ENCODE measurements at places on chromosomes 3 and 15.

DNA sequence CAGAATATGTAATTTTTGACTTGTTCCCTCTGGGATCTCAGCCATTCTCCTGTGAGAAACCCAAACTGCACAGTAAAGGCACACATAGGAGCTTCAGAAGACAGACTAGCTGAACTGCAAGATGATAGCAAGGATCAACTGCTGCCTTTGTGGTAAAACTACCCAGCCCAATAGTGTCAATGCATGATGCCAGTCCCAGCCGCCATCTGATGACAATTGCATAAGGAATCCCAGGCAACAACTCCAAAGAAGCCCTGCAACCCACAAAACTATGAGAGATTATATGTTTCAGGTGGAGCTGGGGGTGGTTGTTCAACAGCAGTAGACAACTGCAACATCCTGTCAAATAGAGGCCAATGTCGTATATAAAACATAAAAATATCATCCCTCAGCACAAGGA lies 192.4 kb upstream of the ARPP21 start:
- H3K4me3 ChIP-seq: no peak overlapping the region
- H3K27me3 ChIP-seq: no peaks in the 10 kb centered on the region

DNA sequence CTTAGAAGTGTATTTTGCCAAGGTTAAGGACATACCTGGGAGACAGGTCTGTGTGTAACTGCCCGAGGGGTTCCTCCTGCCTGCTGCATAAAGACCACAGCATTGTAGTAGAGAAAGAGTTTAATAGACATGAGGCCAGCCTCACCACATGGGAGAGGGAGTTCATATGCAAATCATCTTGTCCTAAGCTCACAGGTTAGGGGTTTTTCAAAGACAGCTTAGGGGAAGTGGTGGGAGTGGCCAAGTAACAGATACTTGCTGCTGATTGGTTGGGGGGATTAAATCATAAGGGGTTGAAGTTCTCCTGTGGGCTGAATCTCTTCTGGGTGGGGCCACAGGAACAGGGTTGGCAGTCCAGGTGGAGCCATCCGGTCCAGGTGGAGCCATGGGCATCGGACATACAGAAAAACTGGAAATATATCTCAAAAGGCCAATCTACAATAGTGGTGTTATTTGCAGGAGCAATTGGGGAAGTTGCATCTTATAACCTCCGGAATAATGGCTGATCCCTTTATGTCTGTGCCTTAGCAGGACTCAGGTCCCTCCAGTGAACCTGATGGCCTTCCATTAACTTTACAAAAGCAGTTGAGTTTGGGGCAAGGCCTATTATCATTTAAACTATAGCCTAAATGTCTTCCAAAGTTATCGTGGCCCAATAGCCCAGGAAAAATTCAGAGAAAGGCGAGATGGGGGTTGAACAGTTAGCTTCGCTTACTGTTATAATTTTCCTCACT lies 86.0 kb upstream of the MFGE8 start:
- H3K27ac ChIP-seq: no peak overlapping the region
- no peaks in the 10 kb centered on the region for H3K36me3 ChIP-seq
- H3K4me1 ChIP-seq: no peaks in the 10 kb centered on the region
- no peak for DNase-seq

- H3K36me3 ChIP-seq: peaks cover 5% of the 10 kb centered on the region
- peak overlapping the region; percentile 98 for H3K27ac ChIP-seq
- no peak for DNase-seq
- peak overlapping the region; percentile 86 for H3K4me3 ChIP-seq
Measured at GRCh38 chr3:129181819-129182218, 1.9 kb downstream of the CNBP start.

DNA sequence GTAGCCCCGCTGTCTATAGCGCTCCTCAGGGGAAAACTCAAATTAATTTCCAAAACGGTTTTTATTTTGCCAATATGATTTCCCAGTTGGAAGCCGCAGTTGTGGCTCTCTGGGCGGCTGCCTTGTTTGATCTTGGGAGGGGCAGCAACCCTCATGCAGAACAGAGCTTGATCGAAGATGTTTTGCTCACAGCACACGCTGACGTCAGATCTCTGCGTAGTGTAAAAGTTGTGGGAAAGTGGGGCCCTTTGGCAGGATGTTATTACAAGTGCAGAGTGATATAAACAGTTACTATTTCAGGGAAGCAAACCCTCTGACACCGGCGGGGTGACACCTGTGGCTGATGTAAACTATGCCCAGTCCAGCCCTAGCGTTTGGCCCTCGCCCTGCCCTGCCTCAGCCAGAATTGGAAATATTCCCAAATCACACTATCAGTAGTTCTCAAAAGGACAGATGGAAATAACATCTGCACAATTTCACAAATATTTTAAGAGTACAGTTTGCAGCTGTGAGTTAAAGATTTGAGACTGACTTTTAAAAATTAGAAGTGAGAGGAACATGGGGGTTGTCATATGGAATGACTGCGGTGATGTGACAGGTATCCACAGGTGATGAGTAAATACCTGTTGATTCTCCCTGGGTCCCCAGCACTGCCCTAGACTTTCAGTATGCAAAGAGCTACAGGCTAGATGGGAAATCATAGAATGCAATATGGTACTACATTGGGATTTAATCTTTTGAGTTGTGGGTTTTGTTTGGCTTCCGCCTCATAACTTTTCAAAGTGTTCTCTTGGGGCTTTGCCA lies 1.7 kb downstream of the SYNM start:
- no peak overlapping the region for H3K27ac ChIP-seq
- H3K4me3 ChIP-seq: peak overlapping the region; percentile 15
- H3K27me3 ChIP-seq: peaks cover 60% of the 10 kb centered on the region
- H3K4me1 ChIP-seq: no peaks in the 10 kb centered on the region
- no peaks in the 10 kb centered on the region for H3K36me3 ChIP-seq
- DNase-seq: peak; percentile 49

- DNase-seq: no peak
- H3K27ac ChIP-seq: no peak overlapping the region
- H3K36me3 ChIP-seq: no peaks in the 10 kb centered on the region
- no peaks in the 10 kb centered on the region for H3K27me3 ChIP-seq
- no peak overlapping the region for H3K4me3 ChIP-seq
- peaks cover 9% of the 10 kb centered on the region for H3K4me1 ChIP-seq
Measured at GRCh38 chr15:77574521-77575202, 58.0 kb downstream of the LINGO1 start.

DNA sequence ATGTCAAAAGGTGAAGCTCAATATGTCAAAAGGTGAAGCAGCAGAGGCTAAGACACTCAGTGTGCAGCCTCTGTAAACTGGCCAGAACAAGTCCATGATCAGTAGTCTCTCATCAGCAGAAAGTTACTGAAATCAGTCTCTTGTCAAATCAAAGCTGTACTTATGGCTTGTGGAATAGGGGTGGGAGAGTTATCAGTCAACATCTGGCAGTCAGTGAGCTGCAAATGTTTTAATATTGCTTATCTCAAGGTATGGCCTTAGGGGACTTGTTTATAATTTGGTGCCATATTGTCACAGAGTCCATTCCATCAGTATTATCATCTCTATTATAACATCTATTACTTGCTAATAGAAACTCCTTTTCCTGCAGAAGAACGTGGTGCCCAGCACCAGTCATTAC lies 14.9 kb upstream of the WDR49 start:
- no peak for DNase-seq
- H3K4me1 ChIP-seq: no peaks in the 10 kb centered on the region
- peaks cover 3% of the 10 kb centered on the region for H3K36me3 ChIP-seq
- H3K4me3 ChIP-seq: no peak overlapping the region
- H3K27me3 ChIP-seq: no peaks in the 10 kb centered on the region

DNA sequence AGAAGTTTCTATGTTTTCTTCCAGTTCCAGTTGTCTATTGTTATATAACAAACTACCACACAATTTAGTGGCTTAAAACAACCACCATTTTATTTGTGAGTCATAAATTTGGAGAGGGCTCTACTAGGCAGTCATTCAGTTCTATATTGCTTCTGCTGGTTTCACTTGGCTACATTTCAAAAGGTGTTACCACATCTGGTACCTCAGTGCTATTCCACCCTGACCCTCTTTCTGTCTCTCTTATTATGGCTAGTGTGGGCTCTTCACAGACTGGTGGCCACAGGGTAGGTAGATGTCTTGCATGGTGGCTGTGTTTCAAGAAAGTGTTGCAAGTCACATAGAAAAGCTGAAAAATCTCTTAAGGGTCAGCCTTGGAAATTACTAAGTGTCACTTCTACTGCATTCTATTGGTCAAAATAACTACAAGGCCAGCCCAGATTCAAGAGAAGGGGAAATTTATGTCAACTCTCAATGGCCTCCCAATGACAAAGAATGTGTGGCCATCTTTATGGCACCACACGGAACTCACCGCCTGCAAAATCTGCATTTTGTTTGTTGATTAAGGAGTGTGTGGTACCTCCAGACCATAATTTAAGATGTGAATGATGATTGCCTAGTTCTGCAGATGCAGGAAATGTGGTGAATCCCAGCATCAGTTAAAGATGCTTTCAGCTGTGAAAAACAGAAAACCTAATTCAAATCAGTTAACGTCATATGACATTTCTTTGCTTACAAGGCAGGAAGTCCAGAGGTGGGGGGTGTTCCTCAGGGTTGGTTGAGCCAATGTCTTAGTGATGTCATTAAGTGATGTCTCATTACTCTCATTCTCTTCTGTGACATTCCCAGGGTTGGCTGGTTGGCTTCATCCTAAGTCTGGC lies 105.8 kb upstream of the RASGRP1 start:
- no peaks in the 10 kb centered on the region for H3K36me3 ChIP-seq
- H3K4me1 ChIP-seq: peaks cover 36% of the 10 kb centered on the region
- no peak overlapping the region for H3K27ac ChIP-seq
- DNase-seq: peak; percentile 69
- no peaks in the 10 kb centered on the region for H3K27me3 ChIP-seq
- H3K4me3 ChIP-seq: no peak overlapping the region

GRCh38 chr3:160577093-160577492 lies 11.7 kb upstream of the KPNA4 start:
- H3K36me3 ChIP-seq: peaks cover 2% of the 10 kb centered on the region
- H3K4me1 ChIP-seq: no peaks in the 10 kb centered on the region
- no peaks in the 10 kb centered on the region for H3K27me3 ChIP-seq
- DNase-seq: no peak
- H3K27ac ChIP-seq: no peak overlapping the region
- H3K4me3 ChIP-seq: no peak overlapping the region

- no peak overlapping the region for H3K27ac ChIP-seq
- H3K4me3 ChIP-seq: no peak overlapping the region
- no peak for DNase-seq
- peaks cover 26% of the 10 kb centered on the region for H3K36me3 ChIP-seq
- H3K27me3 ChIP-seq: no peaks in the 10 kb centered on the region
- no peaks in the 10 kb centered on the region for H3K4me1 ChIP-seq
Measured at GRCh38 chr3:81531263-81531662, 230.2 kb downstream of the GBE1 start.

- H3K4me3 ChIP-seq: no peak overlapping the region
- H3K4me1 ChIP-seq: no peaks in the 10 kb centered on the region
- H3K36me3 ChIP-seq: no peaks in the 10 kb centered on the region
- DNase-seq: no peak
- H3K27me3 ChIP-seq: no peaks in the 10 kb centered on the region
Measured at GRCh38 chr15:62798536-62798935, 244.0 kb upstream of the TPM1 start.

DNA sequence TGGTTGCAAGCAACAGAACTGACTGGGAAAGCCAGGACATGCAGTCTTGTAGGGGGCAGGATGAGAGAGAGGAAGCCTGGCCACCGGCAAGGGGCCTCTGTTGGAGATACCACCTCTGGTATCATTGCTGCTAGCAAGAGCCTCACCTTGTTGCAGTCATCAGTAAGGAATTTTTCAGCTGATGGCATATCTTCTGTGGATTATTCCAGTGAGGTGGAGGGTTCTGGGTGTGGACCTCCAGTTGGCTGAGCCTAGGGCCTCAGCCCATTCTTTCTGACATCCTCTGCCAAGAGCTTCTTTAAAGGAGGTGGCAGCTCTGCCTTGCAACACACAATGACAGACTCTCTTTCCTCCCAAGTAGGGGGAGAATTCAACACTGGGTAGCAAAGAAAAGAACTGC lies 128.9 kb downstream of the AQP9 start:
- no peaks in the 10 kb centered on the region for H3K27me3 ChIP-seq
- no peak overlapping the region for H3K27ac ChIP-seq
- no peak for DNase-seq
- H3K4me1 ChIP-seq: peaks cover 3% of the 10 kb centered on the region

DNA sequence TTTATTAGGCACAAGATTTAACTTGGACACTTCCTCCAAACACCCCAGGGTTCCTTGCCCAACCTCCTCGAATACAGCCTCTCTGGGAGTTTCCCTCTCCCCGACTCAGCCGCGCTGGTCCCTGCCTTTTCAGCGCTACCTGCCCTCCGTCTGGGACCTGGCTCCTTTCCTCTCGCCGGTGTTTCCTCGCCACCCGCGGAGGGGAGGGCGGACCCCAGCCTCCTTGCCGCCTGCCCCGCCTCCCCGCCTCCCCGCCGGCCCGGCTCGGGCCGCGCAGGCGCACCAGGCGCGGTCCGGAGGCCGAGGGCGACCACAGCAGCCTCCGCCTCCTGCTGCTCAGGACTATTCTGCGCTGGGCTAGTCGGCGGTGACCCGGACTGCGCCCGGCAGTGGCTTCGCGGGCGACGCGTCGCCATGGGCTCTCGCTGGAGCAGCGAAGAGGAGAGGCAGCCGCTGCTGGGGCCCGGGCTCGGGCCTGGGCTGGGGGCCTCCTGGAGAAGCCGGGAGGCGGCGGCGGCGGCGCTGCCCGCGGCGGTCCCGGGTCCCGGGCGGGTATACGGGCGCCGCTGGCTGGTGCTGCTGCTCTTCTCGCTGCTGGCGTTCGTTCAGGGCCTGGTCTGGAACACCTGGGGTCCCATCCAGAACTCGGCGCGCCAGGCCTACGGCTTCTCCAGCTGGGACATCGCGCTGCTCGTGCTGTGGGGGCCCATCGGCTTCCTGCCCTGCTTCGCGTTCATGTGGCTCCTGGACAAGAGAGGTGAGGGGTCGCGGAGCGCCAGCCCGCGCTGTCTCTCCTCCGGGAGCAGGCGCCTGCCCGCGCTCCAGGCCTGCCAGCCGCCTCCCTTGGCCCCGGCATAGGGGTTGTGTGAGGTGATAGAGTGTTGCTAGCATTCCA lies at the start of gene SLC49A4:
Gene SLC49A4, plus strand, starts transcription at position 291 of the 895 bp plus-strand sequence. Its CDS starts 124 bp downstream, at position 415.
- H3K27ac ChIP-seq: peak within 1 kb of the TSS; percentile 65
- peaks cover 31% of the 10 kb centered on the region for H3K4me1 ChIP-seq
- peak; percentile 65 for DNase-seq
- H3K36me3 ChIP-seq: peaks cover 2% of the 10 kb centered on the region
- H3K4me3 ChIP-seq: peak within 1 kb of the TSS; percentile 63

- no peaks in the 10 kb centered on the region for H3K4me1 ChIP-seq
- no peaks in the 10 kb centered on the region for H3K27me3 ChIP-seq
- no peak overlapping the region for H3K4me3 ChIP-seq
- DNase-seq: no peak
Measured at GRCh38 chr3:190785047-190785446, 77.4 kb downstream of the GMNC start.

DNA sequence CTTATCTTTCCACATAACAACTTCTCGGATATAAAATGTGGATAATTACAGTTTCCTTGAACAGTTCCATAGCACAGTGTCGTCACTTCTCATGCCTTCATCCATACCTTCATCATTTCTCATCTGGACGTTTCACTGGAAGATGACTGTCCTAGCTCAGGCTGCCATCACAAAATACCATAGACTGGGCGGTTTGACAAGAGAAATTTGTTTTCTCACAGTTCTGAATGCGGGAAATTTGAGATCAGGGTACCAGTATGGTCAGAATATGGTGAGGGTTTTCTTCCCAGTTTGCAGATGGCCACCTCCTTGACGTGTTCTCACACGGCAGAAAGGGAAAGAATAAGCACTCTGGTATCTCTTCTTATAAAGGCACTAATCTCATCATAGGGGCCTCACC lies 42.8 kb downstream of the TMEM108 start:
- H3K27me3 ChIP-seq: no peaks in the 10 kb centered on the region
- no peak overlapping the region for H3K4me3 ChIP-seq
- no peaks in the 10 kb centered on the region for H3K36me3 ChIP-seq
- DNase-seq: no peak
- no peak overlapping the region for H3K27ac ChIP-seq
